ENCODE measurements at places on chromosomes 3 and 15.

GRCh38 chr15:57727031-57727430, 20.5 kb downstream of the POLR2M start:
- DNase-seq: no peak

DNA sequence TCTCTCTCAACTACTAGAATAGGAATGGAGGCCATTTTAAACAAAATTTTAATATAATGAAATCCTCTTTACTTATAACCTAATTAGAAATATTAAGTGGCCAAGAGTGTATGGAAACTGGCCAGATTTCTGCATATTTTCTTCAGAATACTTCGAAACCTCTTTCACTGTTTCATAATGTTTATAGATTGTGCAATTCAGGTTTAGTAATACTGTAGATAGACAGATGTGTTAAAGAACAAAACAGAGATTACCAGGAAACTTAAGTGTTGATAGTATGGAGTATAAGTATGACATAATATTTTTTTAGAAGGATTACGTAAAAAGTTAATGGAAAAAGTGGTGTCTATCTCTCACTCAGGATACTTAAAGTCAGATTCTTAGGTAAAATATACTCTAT, 4.7 kb downstream of the ABHD5 start:
- DNase-seq: no peak

DNA sequence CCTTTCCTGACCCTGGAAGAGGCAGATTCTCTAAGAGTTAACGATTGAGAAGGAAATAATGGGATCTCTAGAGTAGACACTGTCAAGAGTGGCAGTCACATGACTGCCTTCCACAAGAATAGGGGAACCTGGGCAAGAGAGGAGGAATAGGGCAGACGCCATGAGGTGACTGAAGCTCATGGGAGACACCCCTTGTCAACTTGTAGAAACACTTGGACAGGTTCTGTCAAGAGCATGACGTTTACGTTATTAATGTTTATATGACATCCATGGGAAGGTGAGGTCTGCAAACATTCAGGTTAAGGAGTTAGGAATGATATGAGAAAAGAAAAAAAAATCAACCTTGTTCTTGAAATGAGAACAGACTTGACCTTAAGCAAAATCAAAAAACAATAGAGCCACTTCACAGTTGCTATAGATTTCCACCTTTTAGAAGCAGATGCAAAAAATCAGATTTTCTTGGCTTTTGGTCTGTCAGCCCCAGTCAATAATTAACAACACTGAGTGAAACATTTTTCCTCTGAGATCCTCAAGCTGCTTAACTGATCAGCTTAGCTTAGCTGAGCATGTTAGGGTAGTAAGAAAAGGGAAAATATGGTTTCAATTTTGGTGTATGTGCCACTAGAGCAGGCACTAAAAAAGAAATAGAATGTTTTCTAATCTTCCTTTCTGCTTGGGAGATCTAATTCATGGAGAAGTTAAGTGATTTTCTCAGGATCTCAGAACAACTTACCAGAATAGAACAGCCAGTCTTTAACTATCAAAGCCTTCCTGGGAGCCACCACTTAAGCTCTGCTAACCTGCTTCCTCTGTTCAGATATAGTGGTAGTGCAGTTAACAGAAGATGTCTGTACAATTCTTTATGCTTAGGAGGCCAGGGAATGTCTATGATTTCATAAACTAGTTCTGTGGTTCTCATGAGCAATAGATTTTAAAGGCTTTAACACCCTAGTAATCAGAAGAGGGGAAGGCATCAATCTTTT, 116.9 kb downstream of the B3GALNT1 start:
- DNase-seq: peak; percentile 14

- no peak for DNase-seq
These were observed 54.6 kb downstream of the STAC start for GRCh38 chr3:36434687-36435426.

GRCh38 chr3:149555927-149556326, 81.4 kb downstream of the TM4SF4 start:
- no peak for DNase-seq

- DNase-seq: no peak
These were observed 5.6 kb upstream of the TP63 start for GRCh38 chr3:189625572-189625971.

GRCh38 chr15:41777421-41777973, 3.2 kb downstream of the MAPKBP1 start:
- no peak for DNase-seq

DNA sequence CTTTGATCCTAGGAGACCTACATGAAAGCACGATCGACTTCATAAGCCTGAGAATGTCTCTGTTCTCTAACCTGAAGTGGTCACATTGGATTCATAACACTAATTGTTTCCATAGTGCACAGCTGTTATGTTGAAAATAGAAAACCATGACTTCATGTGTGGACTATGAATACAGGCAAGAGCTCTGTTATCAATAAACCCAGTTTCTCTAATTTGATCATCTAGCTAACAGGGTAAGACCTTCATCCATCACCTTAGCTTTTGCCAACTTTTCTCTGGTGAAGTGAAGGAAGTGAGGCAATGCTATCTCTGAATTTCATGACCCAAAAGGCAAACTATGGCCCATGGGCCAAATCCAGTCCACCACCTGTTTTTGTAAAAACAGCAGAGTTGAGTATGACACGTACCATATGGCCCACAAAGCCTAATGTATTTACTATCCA, 27.2 kb downstream of the ABI3BP start:
- no peak for DNase-seq

- peak; percentile 72 for DNase-seq
These were observed 159.0 kb upstream of the CHRNA7 start for GRCh38 chr15:31871166-31871886.

GRCh38 chr15:43905755-43906154, 79.0 kb downstream of the WDR76 start:
- no peak for DNase-seq

DNA sequence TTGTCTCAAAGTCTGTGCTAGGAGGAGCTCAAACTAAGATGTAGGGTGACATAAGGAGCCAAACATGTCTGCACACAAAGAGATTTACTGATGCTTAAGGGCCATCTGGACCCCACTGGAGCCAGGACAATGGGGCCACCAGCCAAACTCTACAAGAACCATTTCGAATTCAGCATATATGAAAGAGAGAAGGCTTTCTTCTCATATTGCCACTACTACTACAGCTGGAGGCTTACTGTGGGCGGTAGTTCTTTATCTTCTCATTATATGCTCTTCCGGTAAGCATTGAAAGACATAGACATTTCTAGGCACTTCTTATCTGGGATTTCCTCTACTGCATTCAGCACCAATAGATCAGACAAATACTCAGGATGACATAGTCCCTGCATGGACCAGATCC, 404.4 kb upstream of the PROK2 start:
- no peak for DNase-seq

- peak; percentile 8 for DNase-seq
These were observed 4.4 kb downstream of the TERC start for GRCh38 chr3:169760479-169760878.

- no peak for DNase-seq
These were observed 428.9 kb downstream of the NLGN1 start for GRCh38 chr3:173826416-173826815.

DNA sequence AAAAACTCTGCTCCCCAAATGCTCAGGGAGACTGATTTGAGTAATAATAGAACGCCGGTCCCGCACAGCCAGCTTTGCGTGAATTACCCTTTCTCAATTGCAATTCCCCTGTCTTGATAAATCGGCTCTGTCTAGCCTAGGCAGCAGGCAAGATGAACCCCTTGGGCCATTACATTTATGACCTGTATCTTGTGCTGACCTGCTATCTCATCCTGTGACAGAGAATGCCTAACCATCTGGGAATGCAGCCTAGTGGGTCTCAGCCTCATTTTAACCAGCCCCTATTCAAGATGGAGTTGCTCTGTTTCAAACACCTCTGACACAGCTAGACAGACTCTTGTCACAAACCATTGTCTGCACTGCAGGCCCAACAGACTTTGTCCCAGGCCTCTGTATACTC, 13.8 kb upstream of the NUP210 start:
- no peak for DNase-seq

DNA sequence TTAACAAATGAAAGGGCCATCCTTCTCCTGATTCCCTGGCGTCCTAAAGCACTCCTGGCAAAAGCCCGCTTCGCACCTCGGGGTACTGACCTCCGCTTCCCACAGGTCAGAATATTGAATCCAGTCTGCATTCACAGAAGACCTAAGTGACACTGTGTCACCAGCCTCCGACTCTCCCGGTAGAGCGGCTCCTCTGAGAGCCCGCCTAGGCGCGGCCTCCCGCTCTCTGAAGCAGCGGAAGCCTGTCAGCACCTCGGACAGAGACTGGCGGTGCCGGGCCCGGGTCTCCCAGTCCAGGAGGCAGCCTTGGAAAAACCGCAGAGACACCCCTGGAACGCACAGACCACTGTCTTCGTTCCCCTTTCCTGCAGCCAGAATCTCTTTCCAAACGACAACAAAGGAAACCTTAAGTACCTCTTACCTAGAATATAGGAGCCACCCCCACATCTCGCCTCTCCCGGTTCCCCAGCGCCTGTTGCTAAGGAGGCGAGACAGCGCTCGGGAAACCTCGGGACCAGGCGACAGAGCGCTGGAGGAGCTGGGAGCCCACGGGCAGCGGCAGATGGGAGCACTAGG, 1.2 kb downstream of the GABRB3 start:
- no peak for DNase-seq

- DNase-seq: peak; percentile 78
These were observed 6.8 kb upstream of the TRIM69 start for GRCh38 chr15:44729408-44730127.

- DNase-seq: no peak
These were observed 16.3 kb downstream of the C3orf20 start for GRCh38 chr3:14691239-14691638.

DNA sequence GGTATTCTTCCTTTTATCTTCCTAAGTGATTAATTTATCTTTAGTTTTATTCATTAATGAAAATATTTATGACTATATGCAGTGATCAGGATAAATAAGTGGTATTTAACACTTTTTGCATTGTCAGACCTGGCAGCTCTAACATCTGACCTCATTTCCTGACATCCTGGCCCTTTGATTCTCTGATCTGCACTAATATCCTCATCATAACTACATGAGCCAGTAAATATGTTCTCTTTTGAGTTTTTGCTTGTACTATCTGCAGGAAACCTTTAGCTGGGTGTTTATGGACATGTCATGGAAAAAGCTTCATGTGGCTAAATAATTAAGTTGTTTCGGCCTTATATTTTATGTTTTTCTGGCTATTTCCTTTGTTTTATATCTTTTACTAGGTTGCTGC, 10.5 kb downstream of the NKTR start:
- no peak for DNase-seq

GRCh38 chr15:67133738-67134066, 68.3 kb downstream of the SMAD3 start:
- DNase-seq: no peak

GRCh38 chr3:35028157-35028556, 611.2 kb upstream of the ARPP21 start:
- no peak for DNase-seq

- no peak for DNase-seq
These were observed 219.5 kb upstream of the CBLB start for GRCh38 chr3:106088304-106088703.

GRCh38 chr15:86165265-86166211, 85.9 kb downstream of the AGBL1 start:
- DNase-seq: no peak

GRCh38 chr3:141477224-141477623, 9.6 kb upstream of the RASA2 start:
- DNase-seq: peak; percentile 93

DNA sequence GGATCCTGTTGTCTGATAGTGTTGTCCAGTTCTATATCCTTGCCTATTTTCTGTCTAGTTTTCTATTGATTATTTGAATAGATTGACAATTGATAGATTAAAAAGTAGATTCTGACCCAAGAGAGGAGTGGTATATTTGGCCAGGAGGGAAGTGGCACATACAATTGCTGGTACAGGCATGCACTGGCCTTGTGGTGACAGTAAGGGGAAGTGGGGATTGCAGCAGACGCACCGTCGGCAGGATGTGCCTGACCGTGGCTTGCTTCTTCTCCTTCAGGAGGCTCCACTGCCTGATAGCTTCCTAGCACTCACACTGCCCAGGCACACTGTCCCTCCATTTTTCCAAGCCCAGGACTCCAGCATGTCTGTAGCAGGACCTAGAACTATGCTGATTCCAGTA, 10.5 kb downstream of the GABRG3 start:
- DNase-seq: no peak

- DNase-seq: no peak
These were observed 218.8 kb upstream of the CTNNB1 start for GRCh38 chr3:40980467-40980866.

DNA sequence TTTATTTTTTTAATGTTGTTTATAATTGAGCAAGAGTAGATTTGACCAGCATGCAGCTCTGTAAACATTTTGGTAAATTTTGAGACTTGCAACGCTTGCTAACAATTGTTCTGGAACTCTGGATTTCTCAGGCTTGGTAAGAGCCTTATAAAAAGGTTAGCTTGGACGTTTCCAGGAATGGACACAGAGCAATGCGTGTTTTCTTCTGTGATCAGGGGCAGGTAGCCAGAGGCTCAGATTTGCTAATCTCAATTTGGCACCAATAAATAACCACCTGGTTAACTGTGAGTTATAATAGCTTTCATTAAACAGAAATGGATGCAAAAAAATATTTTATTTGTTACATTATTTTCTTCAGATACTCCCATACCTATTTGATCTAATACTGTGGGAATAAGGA, 39.8 kb downstream of the CADM2 start:
- no peak for DNase-seq

DNA sequence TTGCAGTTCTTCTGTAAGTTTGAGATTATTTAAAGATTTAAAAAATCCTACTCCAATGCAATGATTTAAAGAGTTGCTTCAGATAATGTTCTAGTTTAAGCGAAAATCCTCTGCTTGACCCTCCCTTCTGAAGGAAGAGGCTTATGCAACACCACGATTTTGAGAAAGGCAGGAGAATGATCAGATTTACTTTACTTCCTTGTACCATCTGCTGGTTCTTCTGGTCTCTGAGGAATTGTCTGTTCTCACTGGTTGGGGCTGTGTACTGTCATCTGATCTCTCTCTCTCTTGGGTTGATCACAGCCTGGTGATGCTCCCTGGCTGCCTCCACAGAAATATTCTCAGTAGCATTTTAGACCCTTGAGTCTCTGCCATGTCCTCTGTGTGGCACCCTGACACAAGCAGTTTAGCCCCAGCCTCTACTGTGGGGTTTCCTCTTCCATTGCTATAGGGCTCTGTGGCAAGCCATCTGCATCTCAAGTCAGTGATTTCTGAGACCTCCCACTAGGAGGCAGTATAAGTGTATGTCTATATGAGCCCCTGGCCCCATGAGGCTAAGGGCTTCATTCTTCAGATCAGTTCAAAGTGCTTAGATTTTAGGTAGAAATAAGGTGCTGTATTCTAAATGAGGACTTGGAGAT, 50.8 kb upstream of the PLAAT1 start:
- peak; percentile 81 for DNase-seq

DNA sequence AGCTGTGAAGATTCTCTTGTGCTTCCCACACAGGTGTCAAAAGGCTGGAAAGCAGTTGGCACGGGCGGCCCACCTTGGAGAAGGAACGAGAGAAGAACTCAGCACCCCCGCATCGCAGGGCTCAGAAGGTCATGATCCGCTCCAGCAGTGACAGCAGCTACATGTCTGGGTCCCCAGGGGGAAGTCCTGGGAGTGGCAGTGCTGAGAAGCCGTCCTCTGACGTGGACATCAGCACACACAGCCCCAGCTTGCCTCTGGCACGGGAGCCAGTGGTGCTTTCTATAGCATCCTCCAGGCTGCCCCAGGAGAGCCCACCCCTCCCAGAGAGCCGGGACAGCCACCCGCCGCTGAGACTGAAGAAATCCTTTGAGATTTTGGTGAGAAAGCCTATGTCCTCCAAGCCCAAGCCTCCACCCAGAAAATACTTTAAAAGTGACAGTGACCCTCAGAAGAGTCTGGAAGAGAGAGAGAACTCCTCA, 31.4 kb downstream of the STARD5 start:
- no peak for DNase-seq

- DNase-seq: no peak
These were observed 159.4 kb downstream of the ATP10A start for GRCh38 chr15:25703726-25704125.
